Panc1 (cell line): ENCODE measurements at places on chromosomes 11 and 22. TPM values are rescaled to one million over a fixed set of nuclear protein-coding genes. Genes with fewer than 3 reads are reported as not detected.

The PLA2G6 gene
- total RNA-seq: 16.2 TPM

- no peaks in the 10 kb centered on the region for H3K36me3 ChIP-seq
- no peak for DNase-seq
- H3K4me3 ChIP-seq: no peak overlapping the region
These were observed 61.7 kb downstream of the FBXO7 start for GRCh38 chr22:32536352-32536751.

The SERHL2 gene
- 1.6 TPM for total RNA-seq

The OR4C6 gene
- not detected for total RNA-seq

The GCAT gene
- 11.2 TPM for total RNA-seq

The MPZL2 gene
- total RNA-seq: 1.8 TPM

GRCh38 chr22:41223535-41223934 is 17.2 kb downstream of the CHADL start:
- no peaks in the 10 kb centered on the region for H3K36me3 ChIP-seq
- DNase-seq: no peak
- no peak overlapping the region for H3K27ac ChIP-seq
- H3K27me3 ChIP-seq: no peaks in the 10 kb centered on the region
- H3K4me1 ChIP-seq: no peaks in the 10 kb centered on the region

DNA sequence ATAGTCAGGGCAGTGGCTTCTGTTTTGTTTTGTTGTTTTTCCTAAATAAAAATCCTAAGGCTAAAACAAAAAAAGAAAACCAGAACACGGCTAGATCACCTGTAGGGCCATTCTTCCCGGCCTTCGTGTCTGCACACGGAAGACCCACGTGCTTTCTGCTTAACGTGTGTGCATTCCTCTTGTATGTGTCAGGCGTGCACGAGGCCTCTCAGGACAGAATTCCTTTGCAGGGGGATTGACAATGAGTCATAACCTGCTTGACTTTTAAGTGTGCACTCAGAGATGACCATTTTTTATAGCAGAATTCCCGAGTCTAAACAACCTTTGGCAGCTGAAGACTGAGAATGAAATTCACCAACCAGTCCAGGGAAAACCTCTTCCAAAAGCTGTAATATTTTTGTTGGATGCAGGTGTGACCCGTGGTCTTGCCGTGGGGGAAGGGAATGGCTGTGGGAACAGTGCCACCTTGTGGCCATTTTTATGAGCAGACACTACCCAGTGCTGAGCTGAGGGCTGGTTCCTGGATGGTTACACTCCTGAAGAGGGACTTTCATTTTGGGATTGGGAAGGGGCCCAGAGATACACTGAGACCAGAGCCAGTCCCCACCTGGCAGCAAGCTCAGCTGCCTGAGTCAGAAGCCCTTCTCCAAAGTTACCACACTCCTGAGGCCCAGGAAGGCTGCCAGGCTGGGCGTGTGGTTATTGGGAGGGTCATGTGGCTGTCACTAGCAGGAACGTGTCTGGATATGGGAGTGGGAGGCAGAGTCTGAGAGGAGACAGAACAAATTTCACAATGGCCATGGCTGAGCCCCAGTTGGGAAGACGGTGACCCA is 35.7 kb upstream of the DKK3 start:
- no peaks in the 10 kb centered on the region for H3K27me3 ChIP-seq
- H3K4me1 ChIP-seq: peaks cover 25% of the 10 kb centered on the region
- H3K36me3 ChIP-seq: no peaks in the 10 kb centered on the region
- H3K27ac ChIP-seq: peak overlapping the region; percentile 86

GRCh38 chr11:108340973-108341372 is 118.1 kb downstream of the ATM start:
- no peak overlapping the region for H3K27ac ChIP-seq
- H3K4me3 ChIP-seq: no peak overlapping the region
- no peaks in the 10 kb centered on the region for H3K27me3 ChIP-seq
- peaks cover 13% of the 10 kb centered on the region for H3K36me3 ChIP-seq
- peak; percentile 17 for DNase-seq
- H3K4me1 ChIP-seq: no peaks in the 10 kb centered on the region

DNA sequence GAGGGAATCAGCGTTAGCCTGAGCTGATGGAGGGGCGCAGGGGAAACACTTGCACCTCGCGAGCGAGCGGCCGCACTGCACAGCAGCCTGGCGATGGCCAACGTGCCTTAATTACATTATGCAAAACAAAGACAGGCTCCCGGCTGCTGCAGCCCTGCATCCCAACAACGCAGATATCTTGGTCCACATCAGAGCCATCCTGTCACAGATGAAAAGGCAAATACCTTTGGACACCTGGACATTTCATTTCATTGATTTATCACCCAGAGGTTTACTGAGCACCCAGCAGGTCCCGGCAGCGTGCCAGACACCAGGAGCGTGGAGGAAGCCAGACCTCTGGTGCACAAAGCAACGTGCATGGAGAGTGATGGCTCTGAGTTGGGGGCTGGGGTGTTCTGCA is 843.0 kb downstream of the TBC1D22A start:
- no peaks in the 10 kb centered on the region for H3K36me3 ChIP-seq
- no peak overlapping the region for H3K27ac ChIP-seq
- no peak for DNase-seq
- no peaks in the 10 kb centered on the region for H3K4me1 ChIP-seq
- no peaks in the 10 kb centered on the region; the same call in 1 of the 2 replicates for H3K27me3 ChIP-seq

- no peak for DNase-seq
- H3K4me3 ChIP-seq: no peak overlapping the region
- no peaks in the 10 kb centered on the region; the same call in 1 of the 2 replicates for H3K27me3 ChIP-seq
- H3K4me1 ChIP-seq: peaks cover 9% of the 10 kb centered on the region
These were observed 40.5 kb upstream of the PRDM11 start for GRCh38 chr11:45105984-45106375.

GRCh38 chr22:19109198-19110063 is 12.8 kb downstream of the DGCR2 start:
- DNase-seq: no peak
- H3K27ac ChIP-seq: no peak overlapping the region
- no peaks in the 10 kb centered on the region; the same call in 1 of the 2 replicates for H3K4me1 ChIP-seq
- H3K4me3 ChIP-seq: no peak overlapping the region
- H3K27me3 ChIP-seq: no peaks in the 10 kb centered on the region

DNA sequence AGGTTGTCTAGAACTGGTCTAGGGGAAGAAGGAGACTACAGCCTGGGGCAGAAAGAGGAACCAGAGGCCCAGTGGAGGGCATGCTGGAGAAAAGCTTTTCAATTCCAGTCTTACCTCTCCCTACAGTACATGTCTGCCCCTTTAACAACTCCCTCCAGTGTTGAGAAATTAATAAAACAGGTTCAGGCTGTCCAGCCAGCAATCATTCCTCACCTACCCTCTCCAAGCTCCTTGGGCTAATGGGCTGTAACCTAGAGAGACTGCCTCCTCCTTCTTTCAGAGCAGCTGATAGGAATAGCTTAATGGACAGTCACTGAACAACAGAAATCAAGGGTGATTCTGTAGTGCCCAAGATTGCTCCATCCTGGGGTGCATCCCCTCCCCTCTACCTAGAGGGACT is 8.8 kb downstream of the SLC35F2 start:
- no peaks in the 10 kb centered on the region for H3K36me3 ChIP-seq
- DNase-seq: no peak
- H3K4me3 ChIP-seq: no peak overlapping the region
- peaks cover 44% of the 10 kb centered on the region for H3K4me1 ChIP-seq
- H3K27ac ChIP-seq: peak overlapping the region; percentile 61

GRCh38 chr11:123082977-123083376 is 21.0 kb upstream of the HSPA8 start:
- no peak overlapping the region for H3K27ac ChIP-seq
- H3K4me3 ChIP-seq: no peak overlapping the region
- H3K27me3 ChIP-seq: no peaks in the 10 kb centered on the region
- no peak for DNase-seq
- H3K36me3 ChIP-seq: no peaks in the 10 kb centered on the region

DNA sequence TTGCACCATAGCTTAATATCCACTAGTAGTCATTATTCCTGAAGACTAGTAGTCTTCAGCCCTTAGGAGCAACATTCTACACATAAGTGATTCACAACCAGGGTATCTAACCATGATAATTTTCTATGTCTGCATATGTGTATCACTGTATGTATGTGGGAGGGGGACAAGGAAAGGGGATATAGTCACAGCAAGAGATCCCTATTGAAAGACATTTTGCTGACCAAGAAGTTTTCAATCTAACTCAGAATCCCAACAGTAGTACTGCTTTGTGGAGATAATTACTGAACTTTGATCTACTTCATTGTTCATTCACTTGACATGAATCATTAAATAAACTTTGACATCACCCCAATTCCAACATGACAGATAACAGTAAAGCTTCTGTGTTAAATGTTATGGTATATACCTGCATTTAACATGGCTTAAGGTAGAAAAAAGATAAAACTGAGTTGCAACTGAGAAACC is 10.3 kb downstream of the PIK3C2A start:
- no peak for DNase-seq
- H3K27me3 ChIP-seq: no peaks in the 10 kb centered on the region
- H3K4me1 ChIP-seq: no peaks in the 10 kb centered on the region
- no peak overlapping the region for H3K4me3 ChIP-seq
- no peaks in the 10 kb centered on the region for H3K36me3 ChIP-seq

GRCh38 chr11:61446211-61446651 is 16.3 kb downstream of the SDHAF2 start:
- no peak overlapping the region for H3K4me3 ChIP-seq
- no peaks in the 10 kb centered on the region for H3K27me3 ChIP-seq
- peak overlapping the region; percentile 31; the same call in 1 of the 2 replicates for H3K27ac ChIP-seq
- peaks cover 21% of the 10 kb centered on the region; the same call in 1 of the 2 replicates for H3K36me3 ChIP-seq

- H3K36me3 ChIP-seq: no peaks in the 10 kb centered on the region
- no peak overlapping the region for H3K4me3 ChIP-seq
- no peaks in the 10 kb centered on the region for H3K4me1 ChIP-seq
These were observed 35.5 kb downstream of the ACO2 start for GRCh38 chr22:41504397-41504796.

DNA sequence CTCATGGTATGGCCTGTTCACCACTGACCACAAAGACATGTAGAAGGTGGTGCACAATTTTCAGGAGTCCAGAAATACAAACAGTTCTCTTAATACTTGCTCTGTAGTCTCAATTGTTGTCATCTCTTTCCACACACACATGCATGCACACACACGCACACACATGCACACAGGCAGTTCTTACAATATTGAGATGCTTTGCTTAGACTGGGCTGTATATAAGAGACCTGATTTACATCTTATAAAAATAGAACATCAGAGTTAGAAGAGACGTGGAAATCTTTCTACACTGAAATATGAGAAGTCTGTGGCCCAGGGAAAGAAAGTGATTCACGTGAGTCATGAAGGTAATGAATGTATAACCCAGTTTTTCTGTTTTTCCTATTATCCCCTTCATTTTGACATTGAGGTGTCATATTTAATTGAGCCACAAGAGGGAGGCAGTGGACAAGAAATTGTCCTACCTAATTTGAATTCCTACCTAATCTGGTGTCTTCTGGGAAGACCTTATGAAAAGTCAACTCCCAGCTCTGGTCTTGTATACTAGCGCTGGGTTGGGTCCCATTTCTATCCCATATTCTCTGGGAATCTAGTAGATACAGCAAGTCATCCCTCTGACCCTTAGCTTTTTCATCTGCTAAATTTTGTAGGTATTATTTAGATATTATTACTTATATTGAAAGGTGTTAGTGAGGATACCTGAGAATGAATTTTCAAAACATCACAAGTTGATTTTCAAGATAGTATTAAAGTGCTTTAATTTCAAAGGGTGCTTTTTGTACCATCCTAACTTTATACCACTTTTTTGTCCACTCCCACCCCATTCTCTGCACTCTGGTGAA is 14.9 kb upstream of the MS4A4A start:
- DNase-seq: peak; percentile 10
- no peak overlapping the region for H3K27ac ChIP-seq
- no peak overlapping the region for H3K4me3 ChIP-seq
- no peaks in the 10 kb centered on the region for H3K4me1 ChIP-seq

- DNase-seq: peak; percentile 5
- no peaks in the 10 kb centered on the region for H3K4me1 ChIP-seq
- no peaks in the 10 kb centered on the region for H3K27me3 ChIP-seq
- no peak overlapping the region for H3K27ac ChIP-seq
- no peaks in the 10 kb centered on the region for H3K36me3 ChIP-seq
These were observed 846.4 kb downstream of the DLG2 start for GRCh38 chr11:84780689-84781293.

GRCh38 chr11:61429346-61429690 is 457 bp downstream of the CPSF7 start:
- peaks cover 38% of the 10 kb centered on the region for H3K36me3 ChIP-seq
- no peaks in the 10 kb centered on the region for H3K27me3 ChIP-seq
- no peak for DNase-seq

The ASCL2 gene
- total RNA-seq: not detected

The GVQW3 gene
- total RNA-seq: 3.2 TPM

DNA sequence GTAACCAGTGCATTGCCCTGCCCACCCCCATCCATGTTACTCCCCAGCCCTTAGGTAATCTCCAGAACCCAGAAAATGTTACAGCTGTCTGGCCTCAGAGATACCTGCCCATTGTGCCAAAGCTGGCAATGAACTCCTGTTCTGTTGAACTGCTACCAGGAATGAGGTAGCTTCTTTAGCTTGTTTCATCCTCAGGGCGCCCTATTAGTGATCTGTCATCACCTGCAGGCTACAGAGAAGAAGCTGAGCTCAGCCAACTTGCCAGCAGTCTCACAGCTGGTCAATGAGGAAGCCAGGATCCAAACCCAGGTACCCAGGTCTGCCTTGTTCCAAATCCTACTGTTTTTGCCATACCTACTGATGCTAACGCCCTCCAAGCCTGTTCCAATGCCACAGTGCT is 88.7 kb downstream of the GALNT18 start:
- no peaks in the 10 kb centered on the region for H3K27me3 ChIP-seq
- H3K4me3 ChIP-seq: no peak overlapping the region
- H3K4me1 ChIP-seq: no peaks in the 10 kb centered on the region
- no peak overlapping the region for H3K27ac ChIP-seq

The PTPRCAP gene
- total RNA-seq: 0.82 TPM

GRCh38 chr11:113831314-113831713 is 44.1 kb downstream of the USP28 start:
- H3K4me1 ChIP-seq: no peaks in the 10 kb centered on the region
- no peaks in the 10 kb centered on the region for H3K27me3 ChIP-seq
- no peak overlapping the region for H3K4me3 ChIP-seq
- H3K27ac ChIP-seq: no peak overlapping the region
- no peak for DNase-seq

- H3K4me3 ChIP-seq: no peak overlapping the region
These were observed 111.1 kb downstream of the MED15 start for GRCh38 chr22:20618488-20618887.

- peaks cover 6% of the 10 kb centered on the region for H3K36me3 ChIP-seq
- H3K4me3 ChIP-seq: no peak overlapping the region
- no peaks in the 10 kb centered on the region for H3K27me3 ChIP-seq
- no peaks in the 10 kb centered on the region for H3K4me1 ChIP-seq
- no peak overlapping the region for H3K27ac ChIP-seq
These were observed 19.1 kb downstream of the INCENP start for GRCh38 chr11:62142921-62143320.

GRCh38 chr22:21447694-21448402 is 19.3 kb upstream of the TMEM191C start:
- no peak overlapping the region for H3K27ac ChIP-seq
- no peaks in the 10 kb centered on the region for H3K36me3 ChIP-seq
- H3K4me3 ChIP-seq: no peak overlapping the region
- H3K4me1 ChIP-seq: peaks cover 4% of the 10 kb centered on the region; the same call in 1 of the 2 replicates
- DNase-seq: no peak

DNA sequence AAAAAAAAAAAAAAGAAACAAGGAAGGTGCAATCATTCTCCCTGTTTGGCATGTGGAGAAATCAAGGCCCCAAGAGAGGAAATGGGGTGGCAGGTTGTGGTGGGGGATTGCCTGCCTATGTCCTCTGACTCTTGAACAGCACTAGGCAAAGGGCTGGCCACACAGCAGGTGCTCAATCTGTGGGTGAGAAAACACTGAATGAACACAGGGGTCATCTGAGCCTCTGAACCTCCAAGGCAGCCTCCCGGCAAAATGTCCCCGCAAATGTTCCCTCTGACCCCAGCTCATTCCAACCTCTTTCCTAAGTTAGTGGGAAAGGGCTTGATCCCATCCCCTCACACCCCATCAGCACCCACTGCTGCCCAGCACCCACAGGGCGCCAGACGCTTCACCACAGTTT is 4.6 kb downstream of the PLA2G6 start:
- H3K27me3 ChIP-seq: no peaks in the 10 kb centered on the region
- DNase-seq: no peak
- H3K36me3 ChIP-seq: no peaks in the 10 kb centered on the region
